ENCODE measurements at places on chromosomes 12 and 14. TPM values are rescaled to one million over a fixed set of nuclear protein-coding genes. Genes with fewer than 3 reads are reported as not detected.

KMT2D gene
- total RNA-seq: 19.7 TPM

ASCL1 gene
- total RNA-seq: not detected

RTL1 gene
- not detected for total RNA-seq

PAX9 gene
- total RNA-seq: not detected

C12orf42 gene
- total RNA-seq: not detected

GLIPR1L1 gene
- total RNA-seq: not detected

GPR162 gene
- 0.96 TPM for total RNA-seq

TEX52 gene
- not detected for total RNA-seq

CREBL2 gene
- total RNA-seq: 29.5 TPM

OR4K14 gene
- total RNA-seq: not detected

PCNX4 gene
- 71.3 TPM for total RNA-seq

AICDA gene
- not detected for total RNA-seq

OAS1 gene
- 2.8 TPM for total RNA-seq

OTUB2 gene
- total RNA-seq: 2.0 TPM

NFATC4 gene
- 30.3 TPM for total RNA-seq

RHNO1 gene
- 21.9 TPM for total RNA-seq

SPIC gene
- not detected for total RNA-seq

INSM2 gene
- not detected for total RNA-seq

SPX gene
- 0.38 TPM for total RNA-seq

HEBP1 gene
- 10.0 TPM for total RNA-seq

SMOC1 gene
- 0.85 TPM for total RNA-seq

DUSP6 gene
- 75.9 TPM for total RNA-seq

TMEM119 gene
- total RNA-seq: 15.8 TPM

PTGDR gene
- total RNA-seq: 0.58 TPM

PLEK2 gene
- 42.0 TPM for total RNA-seq

PPP4R4 gene
- 2.5 TPM for total RNA-seq

KRT75 gene
- total RNA-seq: not detected

SIX1 gene
- 0.38 TPM for total RNA-seq

NKX2-1 gene
- not detected for total RNA-seq

KRT77 gene
- total RNA-seq: not detected

CLEC9A gene
- total RNA-seq: not detected

OR4E2 gene
- total RNA-seq: not detected

B3GNT4 gene
- under 0.01 TPM for total RNA-seq

CCDC184 gene
- 0.96 TPM for total RNA-seq
